ENCODE measurements at places on chromosomes 1 and 21. TPM values are rescaled to one million over a fixed set of nuclear protein-coding genes. Genes with fewer than 3 reads are reported as not detected.

Gene XPR1
- 30.7 TPM for total RNA-seq

Gene TLR5
- total RNA-seq, result 1.5 TPM

- no peak for DNase-seq
Measured at GRCh38 chr1:92992054-92992453, 30.8 kb upstream of the DIPK1A start.

DNA sequence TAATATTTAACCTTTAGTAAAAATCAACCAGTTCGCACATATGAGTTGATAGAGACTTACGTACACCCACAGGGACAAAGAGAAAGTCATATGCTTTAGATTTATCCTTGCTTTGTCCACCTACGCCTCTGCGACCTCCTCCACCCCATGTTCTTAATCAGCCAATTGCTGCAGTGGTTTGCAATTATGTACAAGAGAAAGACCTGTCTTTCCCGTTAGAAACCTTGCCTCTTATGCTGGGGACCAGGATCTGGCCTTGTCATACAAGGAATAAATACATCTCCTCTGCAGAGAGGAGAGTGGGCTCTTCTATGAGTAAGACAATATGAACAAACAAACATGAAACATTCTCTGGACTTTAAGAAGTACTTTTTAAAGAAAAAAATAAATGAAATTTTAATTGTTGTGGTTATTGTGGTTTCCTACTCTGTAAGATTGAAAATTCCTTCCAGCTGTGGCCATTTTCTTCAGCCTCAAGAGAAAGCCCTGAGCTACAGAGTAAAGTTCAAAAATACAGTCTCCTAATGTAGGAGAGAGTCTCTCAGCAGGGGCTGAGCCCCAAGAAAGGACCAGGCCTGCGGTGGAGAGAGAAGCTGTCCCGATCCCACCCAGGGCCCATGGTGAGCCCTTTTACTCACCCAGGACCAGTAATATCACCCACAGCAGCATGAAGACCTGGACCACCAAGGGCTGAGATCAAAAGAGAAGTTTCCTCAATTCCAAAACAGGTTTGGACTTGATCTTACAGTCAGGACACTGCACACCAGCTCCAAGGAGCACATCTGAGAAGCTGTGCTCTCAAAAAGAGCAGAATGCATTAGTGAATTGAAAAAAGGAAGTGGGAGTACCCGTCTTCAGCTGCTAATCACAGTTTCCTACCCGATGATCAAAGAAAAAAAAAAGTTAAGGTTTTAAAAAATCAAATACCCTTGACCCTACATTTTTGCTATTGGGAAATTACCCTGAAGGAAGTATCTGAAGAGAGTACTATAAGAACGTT, at the start of gene FCRL5:
FCRL5 (minus strand) TSS at position 822 of the 1,000 bp plus-strand sequence; CDS start at position 669, 153 bp downstream.
- no peak for DNase-seq

Gene PRDM16
- 0.57 TPM for total RNA-seq

Gene STUM
- total RNA-seq, result 0.54 TPM

Gene OR2T29
- total RNA-seq, result not detected

Gene REG4
- total RNA-seq, result not detected

Gene STXBP3
- 23.6 TPM for total RNA-seq

DNA sequence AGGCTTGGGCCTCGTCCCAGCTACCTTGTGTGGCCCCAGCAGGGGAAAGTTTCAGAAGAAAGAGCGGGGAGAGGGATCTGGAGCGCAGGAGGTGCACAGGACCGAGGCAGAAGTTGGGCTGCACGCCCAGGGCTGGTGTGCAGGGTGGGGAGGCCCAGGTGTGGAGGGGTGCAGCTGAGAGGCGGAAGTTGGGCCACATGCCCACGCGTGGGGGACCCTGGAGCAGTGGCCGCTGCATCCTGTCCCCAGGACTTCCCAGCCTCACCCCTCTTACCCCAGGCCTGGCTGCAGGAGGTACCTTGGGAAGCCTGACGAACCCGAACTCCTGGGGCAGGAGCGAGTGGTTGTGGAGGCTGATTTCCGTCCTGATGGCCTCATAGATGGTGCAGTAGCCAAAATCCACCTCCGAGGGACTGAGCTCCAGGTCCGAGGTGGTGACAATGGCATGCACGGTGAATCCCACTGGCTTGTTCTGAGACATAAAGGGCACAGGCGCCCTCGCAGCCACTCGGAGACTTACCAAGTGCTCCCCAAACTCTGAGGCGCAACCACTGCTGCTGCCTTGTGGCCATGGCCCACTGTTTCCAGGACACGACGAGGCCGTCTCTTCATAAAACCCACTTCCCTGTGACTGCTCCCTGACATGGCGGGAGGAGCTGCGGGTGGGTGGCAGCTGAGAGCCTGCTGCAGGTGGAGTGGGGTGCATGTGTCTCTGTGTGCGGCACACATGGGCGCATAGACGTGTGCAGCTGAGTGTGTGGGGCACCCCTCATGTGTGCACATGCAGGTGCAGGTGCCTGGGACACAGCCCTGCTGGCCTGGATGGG, 20.4 kb upstream of the TMEM52 start:
- no peak for DNase-seq

Gene PRELP
- total RNA-seq, result not detected

Gene CRYAA
- not detected for total RNA-seq

DNA sequence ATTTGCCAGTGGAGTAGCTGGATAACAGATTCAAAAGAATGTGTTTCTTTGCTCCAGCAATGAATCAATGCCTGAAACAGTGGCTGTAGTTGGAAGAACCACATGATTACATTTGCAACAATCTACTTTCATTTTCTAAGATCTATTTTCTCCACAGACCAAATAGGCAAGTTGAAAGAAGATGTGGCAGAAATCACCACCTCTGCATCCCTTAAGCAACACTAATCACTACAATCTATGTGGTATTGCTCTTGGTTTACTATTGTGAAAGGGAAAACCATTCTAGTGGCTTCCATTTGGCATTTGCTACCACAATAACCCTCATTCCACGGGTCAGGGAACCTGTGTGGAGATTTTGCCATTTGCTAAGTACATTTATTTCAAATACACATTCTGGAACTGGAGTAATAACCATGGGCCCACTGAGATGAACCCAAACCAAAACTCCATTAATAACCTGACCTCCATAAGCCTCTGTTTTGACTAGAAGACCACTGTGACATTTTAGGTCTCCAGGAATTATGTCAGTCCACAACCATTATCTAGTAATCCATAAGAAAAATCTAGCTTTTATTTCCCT, 66.3 kb downstream of the C1orf185 start:
- no peak for DNase-seq

DNA sequence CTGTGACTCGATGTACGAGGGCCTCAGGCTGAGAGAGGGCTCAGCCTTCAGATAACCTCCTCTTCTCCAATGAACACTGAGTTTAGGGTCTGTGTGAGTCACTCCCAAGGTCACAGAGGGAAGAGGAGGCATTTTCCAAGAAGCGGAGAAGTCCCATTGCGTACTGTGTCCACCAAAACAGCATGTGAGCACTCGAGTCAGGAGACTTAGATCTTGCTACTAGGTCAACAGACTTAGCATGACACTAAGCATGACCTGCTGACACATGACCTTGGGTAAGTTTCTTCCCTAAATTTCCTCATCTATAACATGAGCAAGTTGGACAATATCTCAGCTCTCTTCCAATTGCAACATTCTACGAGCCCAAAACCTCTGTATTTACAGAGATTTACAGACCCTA, 68.0 kb downstream of the PLPP3 start:
- no peak for DNase-seq

All from A673 (cell line).